NB4 (cell line): ENCODE measurements at places on chromosomes 3 and 15.

DNA sequence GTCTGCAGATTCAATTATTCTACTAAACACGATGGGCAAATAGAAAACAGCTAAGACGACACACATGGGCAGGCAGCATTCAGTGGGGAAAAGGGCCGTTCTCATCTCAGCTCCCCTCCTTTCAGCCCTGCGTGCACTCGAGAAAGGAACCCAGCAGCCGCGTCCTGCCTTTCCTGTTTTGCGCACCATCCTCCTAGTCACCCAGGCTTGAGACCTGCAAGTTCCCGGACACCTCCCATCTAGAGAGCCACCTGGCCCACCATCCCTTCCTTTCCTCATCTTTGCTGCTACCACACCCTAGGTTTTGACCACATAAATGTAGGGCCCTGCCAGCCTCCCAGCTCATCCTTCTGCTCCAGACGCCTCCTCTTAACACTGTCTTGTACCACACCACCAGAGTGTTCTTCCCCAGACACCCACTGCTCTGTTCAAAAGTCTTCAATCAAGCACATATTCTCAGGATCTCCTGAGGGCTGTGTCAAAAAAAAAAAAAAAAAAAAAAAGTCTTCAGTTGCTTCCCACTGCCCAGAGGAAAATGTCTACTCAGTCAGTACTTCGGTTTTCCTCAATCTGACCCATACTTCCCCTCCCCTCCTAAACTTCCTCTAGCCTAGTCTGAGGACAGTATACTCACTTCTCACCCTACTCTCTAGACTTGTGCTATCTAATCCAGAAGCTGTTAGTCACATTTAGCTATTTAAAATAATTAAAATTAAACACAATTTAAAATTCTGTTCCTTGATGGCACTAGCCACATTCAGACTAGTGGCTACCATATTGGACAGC is 182.0 kb downstream of the STT3B start:
- no peak for DNase-seq

GRCh38 chr3:80159990-80160506 is 392.2 kb upstream of the ROBO1 start:
- DNase-seq: no peak

GRCh38 chr3:121885386-121885785 is 8.8 kb upstream of the SLC15A2 start:
- no peak for DNase-seq

DNA sequence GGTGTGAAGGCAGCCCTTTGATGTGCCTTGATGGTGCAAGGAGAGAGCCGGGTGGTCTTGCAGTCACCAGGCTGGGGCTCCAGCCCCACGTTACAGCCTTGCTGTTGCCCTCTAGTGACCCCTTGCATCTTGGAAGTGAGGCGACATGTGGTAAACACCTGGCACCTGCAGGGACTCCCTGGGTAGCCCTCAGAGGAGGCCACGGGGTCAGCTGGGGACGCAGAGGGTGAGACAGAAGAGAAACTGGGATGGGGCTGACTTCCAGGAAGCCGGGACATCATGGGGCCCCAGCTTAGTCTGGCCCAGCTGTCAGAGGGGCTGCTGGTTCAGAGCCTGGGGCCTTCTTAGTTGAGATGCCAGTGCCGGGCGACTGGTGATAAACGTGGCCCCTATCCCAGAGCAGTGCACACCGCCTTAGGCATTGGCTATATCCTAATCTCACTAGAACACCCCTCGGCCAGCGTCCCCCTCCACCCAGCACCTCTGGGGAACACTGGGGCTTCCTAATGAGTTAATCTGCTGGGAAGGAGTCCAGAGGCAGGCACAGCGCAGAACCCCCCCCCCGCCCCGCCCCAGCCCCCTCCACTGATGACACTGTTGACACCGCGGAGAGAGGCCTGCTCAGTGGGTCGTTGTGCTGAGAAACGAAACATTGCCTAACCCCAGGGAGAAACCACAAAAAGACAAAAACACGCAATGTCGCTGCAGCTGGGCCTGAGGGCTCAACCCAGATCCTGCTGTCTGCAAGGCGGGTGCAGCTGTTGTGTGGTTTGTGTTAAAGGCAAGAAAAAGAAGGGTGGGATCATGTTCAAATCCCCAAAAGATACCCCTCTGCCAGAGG is 60.5 kb upstream of the KLF13 start:
- DNase-seq: peak; percentile 98

DNA sequence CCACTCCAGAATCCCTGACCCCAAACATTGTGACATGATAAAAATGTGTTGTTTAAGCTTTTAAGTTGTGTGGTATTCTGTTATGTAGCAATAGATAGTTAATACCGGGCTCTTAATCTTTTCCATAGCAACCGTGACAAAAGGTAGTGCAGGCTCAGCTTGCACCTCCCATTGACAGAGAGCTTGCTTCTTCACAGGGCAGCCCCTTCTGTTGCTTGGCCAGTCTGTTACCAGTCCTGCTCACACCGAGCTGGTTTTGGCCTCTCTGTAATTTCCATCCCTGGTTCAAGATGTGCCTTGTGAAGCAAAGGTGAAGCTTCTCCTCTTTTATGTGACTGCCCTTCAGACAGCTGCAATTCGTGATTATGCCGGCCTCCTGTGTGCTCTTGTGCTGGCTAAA is 86.9 kb downstream of the CRYGS start:
- no peak for DNase-seq

GRCh38 chr3:56361731-56362130 is 106.5 kb downstream of the ERC2 start:
- DNase-seq: no peak

- DNase-seq: no peak
Observed at GRCh38 chr15:36612063-36612788, 32.8 kb downstream of the CDIN1 start.

DNA sequence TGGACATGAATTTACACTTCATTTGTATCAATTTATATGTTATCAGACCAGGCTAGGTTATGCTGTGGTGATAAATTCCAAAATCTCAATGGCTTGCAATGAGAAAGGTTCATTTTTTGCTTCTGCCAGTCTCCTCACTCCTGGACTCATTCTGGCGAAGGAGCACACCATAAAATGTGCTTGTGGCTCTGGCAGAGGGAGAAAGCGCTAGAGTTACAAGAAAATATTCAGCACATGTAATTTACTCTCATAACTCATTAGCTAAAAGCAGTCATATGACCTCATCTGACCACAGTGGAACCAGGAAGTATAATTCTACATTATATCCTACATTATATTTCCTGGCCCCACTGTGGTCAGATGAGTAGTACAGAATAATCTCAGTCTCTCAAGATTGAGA is 193.8 kb downstream of the BCHE start:
- DNase-seq: no peak

DNA sequence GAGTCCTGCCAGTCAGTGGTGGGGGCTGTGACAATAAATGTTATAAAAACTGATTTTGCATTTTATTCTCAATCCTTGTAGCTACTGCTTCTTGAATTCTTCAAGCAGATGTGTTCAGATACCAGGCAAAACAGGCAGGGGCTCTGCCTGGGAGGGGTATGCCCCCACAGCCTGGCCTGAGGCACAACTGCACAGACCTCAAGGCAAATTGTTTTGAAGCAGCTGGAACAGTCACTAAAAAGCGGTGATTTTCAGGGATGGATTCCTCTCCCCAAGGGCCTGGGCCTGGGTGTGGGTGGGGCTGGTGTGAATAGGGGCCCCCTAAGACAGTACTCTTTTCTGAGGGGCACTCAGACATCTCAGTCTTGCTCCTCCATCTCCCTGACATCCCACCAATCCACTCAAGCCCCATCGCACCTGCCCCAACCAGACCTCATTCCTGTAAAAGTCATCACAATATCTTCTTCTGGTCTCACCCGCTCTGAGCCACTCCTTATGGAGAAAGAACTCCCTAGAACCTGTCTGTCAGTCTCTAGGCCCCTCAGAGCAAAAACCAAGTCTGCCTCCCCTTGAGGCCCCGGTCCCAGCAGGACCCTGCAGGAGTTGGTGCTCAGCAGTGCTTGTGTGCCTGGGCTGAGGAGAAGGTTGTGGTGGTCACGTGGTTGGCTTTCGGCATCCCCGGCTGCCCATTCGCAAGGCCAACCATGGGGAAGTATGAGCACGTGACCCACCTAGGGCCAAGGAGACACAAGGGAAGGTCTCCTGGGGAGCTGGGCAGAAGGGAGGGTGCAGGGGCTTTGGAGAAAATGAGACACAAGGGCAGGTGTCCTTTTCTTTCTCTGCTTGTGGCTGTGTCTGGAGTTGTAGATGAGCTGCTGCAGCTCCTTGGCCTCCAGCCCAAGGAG is 2.9 kb upstream of the PSTPIP1 start:
- DNase-seq: peak; percentile 89

GRCh38 chr3:119604878-119605277 is 7.2 kb downstream of the PLA1A start:
- DNase-seq: no peak

- no peak for DNase-seq
Observed at GRCh38 chr15:27336676-27337075, 365.7 kb downstream of the GABRG3 start.

DNA sequence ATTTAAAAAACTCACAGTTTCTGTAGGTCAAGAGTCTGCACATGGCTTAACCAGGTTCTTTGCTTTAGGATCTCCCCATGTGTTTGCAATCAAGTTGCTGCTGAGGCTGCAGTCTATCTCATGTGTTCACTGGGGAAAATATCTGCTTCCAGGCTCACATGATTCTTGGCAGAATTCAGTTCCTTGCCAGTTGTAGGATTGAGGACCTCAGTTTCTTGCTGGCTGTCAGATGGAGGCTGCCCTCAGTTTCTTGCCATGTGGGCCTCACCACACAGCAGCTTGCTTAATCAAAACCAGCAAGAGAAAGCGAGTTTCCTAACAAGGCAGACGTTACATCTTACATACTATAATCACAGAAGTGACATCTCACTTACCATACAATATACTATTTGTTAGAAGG is 10.0 kb upstream of the TBC1D5 start:
- no peak for DNase-seq

DNA sequence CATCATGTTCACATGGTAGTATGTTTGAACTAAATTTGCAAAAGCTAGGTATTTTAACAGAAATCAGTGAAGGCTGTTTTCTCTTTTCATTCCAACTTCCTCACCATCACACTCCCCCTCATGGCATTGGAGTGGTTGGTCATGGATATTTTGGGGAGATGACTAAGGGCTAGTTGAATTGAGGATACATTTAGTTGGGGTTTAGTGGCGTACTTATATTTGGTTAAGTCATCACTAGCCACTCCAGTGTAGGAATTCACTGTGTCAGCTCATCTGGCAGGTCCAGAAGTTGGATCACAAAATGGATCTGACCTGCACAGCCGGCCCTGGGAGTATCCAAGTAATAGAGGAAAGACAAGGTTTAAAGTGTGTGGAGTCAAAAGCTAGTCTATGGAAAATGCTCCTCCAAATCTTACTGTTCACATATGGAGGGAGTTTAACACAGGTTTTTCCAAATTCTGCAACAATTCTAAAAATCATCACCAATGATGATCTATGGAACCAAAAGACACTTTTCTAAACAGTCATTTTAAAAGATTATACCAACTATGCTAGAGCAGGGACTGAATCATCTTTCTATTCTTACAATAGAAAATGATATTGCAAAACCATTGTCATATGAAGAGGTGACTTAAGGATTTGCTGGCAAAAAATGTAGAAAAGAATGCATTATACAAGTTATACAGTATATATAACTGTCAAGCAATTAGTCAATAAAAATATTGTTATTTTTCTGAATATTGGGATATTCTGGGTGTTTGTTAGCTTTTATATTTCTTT is 247.8 kb upstream of the PEX5L start:
- no peak for DNase-seq

GRCh38 chr3:31093606-31094005 is 199.1 kb upstream of the GADL1 start:
- no peak for DNase-seq

DNA sequence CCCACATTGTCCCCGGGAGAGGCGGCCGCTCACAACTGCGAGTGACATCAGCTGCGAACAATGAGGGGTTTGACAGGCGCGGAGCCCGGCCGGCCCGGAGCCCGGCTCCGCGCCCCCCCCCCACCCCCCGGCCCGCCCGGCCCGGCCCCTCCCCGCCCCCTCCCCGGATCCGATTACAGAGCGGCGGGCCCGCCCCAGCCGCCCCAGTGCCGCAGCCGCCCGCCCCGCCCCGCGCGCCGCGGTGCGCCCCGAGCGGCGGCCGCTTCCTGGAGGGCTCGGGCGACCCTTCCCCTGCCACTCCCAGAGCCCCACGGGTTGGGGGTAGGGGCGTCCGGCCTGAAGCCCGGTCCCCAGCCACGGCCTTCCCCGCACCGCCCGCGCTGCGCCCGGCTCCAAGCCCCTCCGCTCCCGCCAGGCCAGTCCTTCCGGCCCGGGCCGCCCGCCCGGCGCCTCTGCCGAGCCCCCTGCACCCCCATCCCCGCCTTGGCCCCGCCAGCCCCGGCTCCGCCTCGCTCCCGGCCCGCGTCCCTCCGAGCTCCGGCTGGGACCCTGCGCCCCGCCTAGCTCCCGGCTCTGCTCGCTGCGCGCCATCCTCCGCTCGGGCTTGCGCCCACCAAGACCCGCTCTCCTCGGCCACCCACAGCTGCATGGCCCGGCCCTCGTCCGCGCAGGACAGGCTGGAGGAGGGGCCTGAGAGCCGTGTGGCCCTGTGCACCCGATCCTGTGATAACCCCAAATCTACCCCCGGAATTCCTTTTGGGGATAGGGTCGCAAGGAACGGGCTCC is at the start of gene PCBP4:
Gene PCBP4, minus strand, starts transcription at position 71 of the 786 bp plus-strand sequence. CDS start 6,214 bp downstream, outside the sequence.
- DNase-seq: peak; percentile 48

- no peak for DNase-seq
Observed at GRCh38 chr15:36810656-36811449, 231.4 kb downstream of the CDIN1 start.

DNA sequence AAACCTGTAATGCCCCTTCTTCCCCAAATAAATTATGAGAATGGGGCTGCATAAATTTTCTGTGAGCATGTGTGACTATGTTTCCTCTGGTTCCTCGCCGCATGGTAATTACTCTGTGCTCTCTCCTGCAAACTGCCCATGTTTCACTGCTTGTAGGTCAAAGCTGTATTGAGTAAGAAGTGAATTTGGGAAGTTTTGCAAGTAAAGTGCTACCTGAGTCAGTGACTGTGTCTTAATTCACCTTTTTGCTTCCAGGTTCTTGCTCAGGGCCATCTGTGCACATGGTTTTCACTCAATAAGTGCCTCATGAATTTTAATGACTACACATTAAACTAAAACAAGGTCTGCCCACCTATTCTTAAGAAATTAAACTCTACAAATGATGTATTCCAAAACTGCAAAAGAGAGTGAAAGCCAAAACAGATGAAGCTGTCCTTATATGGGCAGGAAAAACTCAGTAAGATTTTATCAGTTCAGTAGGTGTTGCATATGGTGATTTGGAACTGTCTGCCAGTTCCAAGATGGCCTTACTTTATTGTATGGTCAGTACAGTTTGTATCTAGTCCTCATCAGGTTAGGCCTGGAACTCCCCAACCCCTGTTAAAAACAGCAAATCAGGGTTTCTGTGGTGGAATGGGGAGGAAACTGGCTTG is 100.0 kb downstream of the LPP start:
- no peak for DNase-seq

DNA sequence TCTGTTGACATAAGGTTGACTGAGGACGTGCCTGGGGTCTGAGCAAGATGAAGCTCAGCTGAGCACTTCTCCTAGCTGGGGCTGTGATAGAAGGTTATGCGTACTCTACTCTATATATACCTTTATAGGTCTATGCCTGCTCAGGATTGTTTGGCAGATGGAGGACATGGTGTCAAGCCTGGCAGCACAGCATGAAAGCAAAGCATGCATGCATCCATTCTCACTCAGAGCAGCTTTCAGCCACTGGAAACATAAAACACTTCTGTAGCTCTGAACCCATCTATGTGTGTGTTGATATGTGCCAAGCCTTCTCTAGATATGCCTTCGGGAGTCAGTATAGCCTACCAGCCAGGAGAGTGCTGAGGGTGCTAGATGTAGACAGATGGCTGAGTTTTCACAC is 142.3 kb upstream of the NUDT16 start:
- no peak for DNase-seq

GRCh38 chr15:92803852-92804609 is 96.1 kb upstream of the CHD2 start:
- peak; percentile 100 for DNase-seq
